ENCODE measurements at places on chromosomes 16 and 17. TPM values are rescaled to one million over a fixed set of nuclear protein-coding genes. Genes with fewer than 3 reads are reported as not detected.

Gene KRTAP3-2
- total RNA-seq = not detected

Gene TP53TG3C
- total RNA-seq = not detected

Gene GFER
- total RNA-seq = 32.7 TPM

Gene STX1B
- total RNA-seq = 1.5 TPM

Gene YBX2
- total RNA-seq = 0.63 TPM

Gene HEATR9
- total RNA-seq = 0.56 TPM

Gene KCTD11
- 10.3 TPM for total RNA-seq

Gene ST6GALNAC1
- 1.1 TPM for total RNA-seq

Gene CDRT4
- 4.8 TPM for total RNA-seq

Gene ASB16
- 0.56 TPM for total RNA-seq

Gene ADGRG3
- not detected for total RNA-seq

Gene APOBR
- 12.7 TPM for total RNA-seq

Gene CDRT15L2
- total RNA-seq = not detected

Gene KRTAP9-2
- not detected for total RNA-seq

Gene PRR35
- 0.10 TPM for total RNA-seq

Gene ORAI3
- total RNA-seq = 23.0 TPM

Gene NOXO1
- 0.37 TPM for total RNA-seq

Gene KCTD19
- total RNA-seq = 0.10 TPM

Gene PHLPP2
- 8.4 TPM for total RNA-seq

All from T-helper 1 cell treated with Interleukin-12 subunit alpha and Interleukin-12 subunit beta and Interleukin-4 antibody, amounts not matched to agents 30 ng/mL and 1 ng/mL, for 36 hours (primary cell).